Lung microvascular endothelial cell (primary cell): ENCODE measurements at places on chromosomes 5 and 9. TPM values are rescaled to one million over a fixed set of nuclear protein-coding genes. Genes with fewer than 3 reads are reported as not detected.

- DNase-seq, result no peak
Observed at GRCh38 chr5:3601911-3602782, 6.5 kb downstream of the IRX1 start.

The RGMB gene
- total RNA-seq, result 6.3 and 7.0 TPM in 2 replicates

DNA sequence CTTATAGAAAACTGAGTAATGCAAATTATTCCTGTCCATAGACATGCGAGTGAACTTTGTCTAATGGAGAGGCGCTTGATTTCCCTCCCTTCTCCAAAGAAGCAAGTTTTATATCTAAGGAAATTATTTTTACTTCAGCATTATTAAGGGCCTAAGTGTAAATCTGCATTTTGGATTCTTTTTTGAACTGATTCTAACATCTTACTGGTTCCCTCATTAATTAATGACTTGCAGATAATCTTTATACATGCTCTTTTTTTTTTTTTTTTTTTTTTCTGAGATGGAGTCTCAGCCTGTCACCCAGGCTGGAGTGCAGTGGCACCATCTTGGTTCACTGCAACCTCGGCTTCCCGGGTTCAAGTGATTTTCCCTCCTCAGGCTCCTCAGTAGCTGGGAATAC lies 209.5 kb downstream of the TLE4 start:
- no peak for DNase-seq

DNA sequence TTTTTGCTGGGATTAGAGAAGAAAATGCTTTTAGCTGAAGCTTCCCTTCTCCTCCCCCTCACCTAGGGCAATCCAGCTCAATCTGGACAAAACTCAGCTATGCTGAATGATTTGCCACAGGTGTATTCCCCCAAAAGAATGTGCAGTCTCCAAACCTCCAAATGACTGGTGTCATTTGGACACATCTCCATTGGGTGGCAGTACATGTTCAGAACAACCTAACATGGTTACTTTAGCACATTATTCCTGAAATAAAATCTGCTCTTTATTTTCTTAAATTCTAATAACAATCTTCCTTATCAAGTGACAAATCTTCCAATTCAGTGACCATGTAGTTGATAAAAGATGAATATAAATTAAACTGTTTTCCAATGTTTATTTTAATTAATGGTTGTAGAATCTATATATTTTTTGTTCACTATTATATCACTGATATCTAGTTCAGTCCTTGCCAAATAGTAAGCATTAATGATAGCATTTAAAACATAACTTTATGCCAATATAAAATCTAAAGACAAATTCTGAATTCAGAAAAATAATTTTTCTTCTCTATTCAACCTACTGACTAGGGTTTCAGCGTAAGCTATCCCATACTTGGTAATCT lies 61.3 kb upstream of the MOCS2 start:
- DNase-seq, result peak; percentile 50

DNA sequence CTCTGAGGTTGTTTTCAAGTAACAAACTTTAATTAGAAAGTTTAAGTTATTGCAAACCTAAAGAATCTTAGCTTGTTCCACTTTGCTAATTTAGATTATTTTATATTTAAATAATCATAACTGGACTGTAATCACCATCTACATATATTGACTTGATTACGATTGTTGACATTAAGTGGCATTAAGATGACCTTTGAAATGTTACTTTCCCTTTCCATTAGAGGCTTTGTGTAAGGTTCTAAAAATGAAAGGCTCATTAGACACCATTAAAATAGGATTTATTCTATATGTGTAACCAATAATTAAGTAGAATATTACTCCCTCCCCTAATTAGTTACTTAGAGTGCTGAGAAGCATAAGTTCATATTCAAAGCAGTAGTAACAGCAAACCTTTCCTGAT lies 358.1 kb downstream of the GLIS3 start:
- no peak for DNase-seq

DNA sequence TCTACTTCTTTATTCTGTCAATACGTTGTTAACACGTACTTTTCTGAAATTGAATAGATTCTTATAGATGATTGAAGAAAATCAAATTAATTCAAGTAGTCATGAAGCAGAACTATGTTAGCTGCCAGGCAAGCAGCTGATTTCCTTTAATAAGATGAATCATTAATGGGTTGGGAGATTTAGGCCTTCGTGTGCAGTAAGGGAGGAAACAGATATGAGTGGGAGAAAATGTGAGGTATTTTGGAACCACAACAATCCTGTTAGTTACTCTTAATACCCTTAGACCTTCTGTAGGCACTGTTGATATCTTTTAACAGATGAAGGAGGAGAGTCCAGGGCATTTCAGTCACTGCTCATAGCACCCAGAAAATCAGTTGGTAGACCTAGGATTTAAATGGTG lies 121.0 kb downstream of the AOPEP start:
- peak; percentile 85 for DNase-seq

GRCh38 chr5:133916479-133916878 lies 51.9 kb downstream of the C5orf15 start:
- no peak for DNase-seq

The STRBP gene
- 4.8 and 7.7 TPM in 2 replicates for total RNA-seq

GRCh38 chr5:150261231-150261630 lies 28.3 kb downstream of the CAMK2A start:
- DNase-seq, result no peak
